ENCODE measurements at places on chromosomes 12 and 14.

GRCh38 chr14:68060198-68060597 lies 240.6 kb downstream of the RAD51B start:
- no peak for DNase-seq

DNA sequence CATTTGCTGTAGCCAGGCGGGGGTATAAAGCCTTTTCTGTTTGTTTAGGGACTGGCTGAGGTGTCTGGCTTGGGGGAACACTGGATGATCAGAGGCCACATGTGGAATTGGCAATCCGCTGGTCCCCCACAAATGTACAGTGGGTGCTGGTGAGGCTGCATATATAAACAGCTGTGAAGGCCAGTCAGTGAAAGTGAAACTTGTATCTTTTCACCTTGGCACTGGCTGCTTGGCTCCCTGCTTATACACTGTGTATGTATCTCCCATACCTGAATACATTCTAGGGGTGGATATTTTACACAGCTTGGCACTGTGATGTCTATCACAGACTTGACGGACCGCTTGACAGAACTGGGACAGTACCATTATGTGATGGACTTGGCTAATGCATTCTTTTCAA lies 246.8 kb upstream of the AVPR1A start:
- DNase-seq: no peak

- no peak for DNase-seq
Observed at GRCh38 chr12:109951751-109952150, 44.4 kb downstream of the GIT2 start.

DNA sequence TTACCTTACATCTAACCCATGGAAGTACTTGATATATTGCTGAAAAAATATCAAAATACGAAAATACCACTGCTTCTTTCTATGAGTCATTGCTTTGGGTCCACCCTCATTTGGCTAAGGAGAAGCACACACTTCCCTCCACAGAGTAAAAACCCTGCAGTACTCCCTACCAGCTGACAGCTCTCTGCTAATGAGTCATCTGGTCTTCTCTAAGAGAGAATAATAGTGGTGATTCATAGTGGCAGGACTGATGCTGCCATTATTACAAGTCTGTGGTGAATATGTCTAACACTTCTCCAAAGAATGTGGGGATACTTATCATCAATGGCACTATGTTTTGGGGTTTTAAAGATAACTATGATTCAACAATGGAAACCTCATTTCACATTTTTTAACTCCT lies 90.7 kb downstream of the PPFIA2 start:
- no peak for DNase-seq

- no peak for DNase-seq
Observed at GRCh38 chr12:14928931-14929330, 9.4 kb downstream of the ERP27 start.

DNA sequence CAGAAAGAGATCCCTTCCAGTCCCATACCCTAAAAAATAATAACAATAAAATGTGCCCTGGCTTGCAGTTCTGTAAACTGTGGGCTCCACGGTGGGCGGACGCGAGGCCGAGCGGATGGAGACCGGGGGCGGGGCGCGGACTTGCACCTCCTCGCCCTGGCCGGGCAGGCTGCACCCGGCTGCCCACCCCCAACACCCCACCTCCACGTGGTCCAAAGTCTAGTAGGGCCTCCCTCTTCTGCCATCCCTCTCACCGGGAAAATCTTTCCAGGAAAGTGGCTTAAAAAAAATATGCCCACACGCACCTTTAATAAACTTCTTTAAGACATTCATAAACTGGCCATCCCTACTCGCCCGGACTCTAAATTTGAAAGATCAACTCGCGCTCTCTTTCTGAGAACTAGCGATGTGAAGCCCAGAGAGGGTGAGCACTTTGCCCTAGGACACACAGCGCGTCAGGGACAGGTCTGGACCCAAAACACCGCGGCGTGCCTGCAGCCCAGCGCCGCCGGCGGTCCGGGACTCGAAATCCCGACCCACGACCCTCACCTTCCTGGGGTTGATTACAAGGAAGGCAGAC lies 1.9 kb upstream of the BCL11B start:
- no peak for DNase-seq

DNA sequence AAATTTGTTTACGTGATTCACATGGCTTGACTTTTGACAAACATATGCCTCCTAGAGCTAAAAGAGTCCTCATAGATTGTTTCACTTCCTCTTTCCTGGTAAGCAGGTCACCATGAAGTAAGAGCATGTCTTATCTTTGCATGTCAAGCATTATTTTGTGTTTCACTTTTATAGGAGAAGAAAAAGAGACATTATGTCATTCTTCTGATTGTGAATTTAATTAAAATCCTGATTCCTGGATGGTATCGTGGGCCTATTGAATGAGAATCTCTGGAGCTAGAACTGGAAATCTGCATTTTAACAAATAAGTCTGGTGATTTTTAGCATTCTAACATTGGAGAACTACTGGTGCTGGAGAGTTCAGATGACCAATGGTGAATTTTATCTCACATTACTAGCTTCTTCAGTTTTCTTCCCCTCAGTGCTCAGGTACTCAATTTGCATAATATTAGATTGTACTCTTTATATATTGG lies 218.6 kb upstream of the ATP2B1 start:
- DNase-seq: no peak

- DNase-seq: no peak
Observed at GRCh38 chr14:101457301-101457935, 103.9 kb upstream of the DIO3 start.

GRCh38 chr12:79448816-79449215 lies 241.9 kb downstream of the PAWR start:
- DNase-seq: no peak

DNA sequence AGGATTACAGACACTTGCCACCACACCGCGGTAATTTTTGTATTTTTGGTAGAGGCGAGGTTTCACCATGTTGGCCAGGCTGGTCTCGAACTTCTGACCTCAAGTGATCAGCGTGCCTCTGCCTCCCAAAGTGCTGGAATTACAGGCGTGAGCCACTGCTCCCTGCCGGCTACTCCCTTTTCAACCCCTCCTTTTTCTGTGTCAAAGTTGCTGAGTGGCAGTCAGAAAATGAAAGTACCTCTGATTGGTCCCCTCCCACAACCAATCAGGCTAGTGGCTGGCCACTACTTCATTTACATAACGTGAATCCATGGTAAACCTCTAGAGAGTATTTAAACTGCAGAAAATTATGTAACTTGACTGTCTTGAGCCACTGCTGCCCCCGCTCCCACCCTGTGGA lies 5.9 kb downstream of the RESF1 start:
- no peak for DNase-seq

GRCh38 chr12:53159195-53159839 lies 21.2 kb upstream of the ZNF740 start:
- DNase-seq: peak; percentile 87

DNA sequence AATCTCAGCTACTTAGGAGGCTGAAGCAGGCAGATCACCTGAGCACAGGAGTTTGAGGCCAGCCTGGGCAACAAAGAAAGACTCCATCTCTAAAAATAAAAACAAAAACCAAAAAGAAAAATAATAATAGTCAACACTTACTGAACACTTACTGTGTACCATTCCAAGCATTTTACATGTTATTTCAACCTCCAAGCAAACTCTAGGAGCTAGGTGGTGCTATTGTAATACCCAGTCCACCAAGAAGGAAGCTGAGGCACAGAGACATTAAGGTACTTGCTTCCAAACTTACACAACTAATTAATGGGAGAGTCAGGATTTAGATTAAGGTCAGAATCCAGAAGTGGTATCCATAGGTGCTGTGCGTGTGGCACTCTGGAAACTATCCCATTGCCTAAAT lies 13.7 kb upstream of the OR6J1 start:
- no peak for DNase-seq

DNA sequence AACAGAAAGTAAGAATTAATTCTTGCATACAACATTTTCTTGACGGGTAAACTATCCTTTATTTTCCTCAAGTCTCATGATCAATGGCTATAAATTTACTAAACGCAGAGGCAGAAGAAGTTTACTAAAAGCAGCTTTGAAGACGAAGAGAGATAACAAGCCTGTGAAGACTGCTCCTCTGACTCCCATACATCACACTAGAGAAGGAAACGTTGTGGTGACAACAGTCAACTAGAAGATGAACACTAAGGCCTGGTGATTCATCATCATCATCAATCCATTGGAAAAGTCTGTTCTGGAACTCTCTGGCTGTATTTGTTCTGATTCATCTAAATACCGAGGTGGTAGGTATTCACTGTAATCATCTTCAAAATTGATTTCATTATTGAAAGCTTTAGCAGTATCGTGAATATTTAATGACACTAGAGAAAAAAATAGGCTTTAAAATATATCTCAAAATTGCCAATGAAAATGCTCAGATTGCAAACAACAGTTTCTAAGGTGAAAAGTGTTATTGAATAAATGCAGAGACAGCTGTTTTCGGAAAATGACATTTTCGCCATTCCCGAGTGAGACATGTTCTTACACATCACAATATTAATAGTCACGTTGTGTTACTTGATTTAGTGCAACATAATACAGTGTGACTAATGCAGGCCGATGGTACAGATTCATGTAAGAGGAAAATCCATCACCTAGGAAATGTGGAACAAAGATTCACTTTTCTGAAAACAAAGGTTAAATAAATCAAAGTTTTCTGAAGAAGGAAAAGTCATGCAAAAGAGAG lies 260.5 kb downstream of the C12orf50 start:
- no peak for DNase-seq

GRCh38 chr12:49068879-49069506 lies 786 bp downstream of the RHEBL1 start:
- DNase-seq: no peak

DNA sequence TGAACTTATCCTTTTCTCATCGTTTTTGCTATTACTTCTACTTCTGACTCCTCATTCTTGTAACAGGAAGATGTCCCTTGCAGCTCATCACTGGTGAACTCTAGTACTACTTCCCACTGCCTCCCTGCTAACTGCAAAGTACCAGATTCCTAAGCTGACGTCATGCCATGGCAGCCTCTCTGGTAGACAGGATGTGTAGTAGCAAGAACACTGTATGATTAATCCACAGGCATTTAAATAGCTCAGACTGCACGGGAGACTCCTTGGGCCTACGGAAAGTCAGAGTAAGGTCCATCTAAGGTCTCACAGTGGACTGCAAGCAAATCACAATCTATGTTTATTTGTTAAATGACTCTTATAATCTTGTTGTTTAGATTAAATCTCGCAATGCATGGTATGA lies 43.5 kb downstream of the DNAI7 start:
- no peak for DNase-seq

GRCh38 chr14:100472094-100472455 lies 115.1 kb downstream of the BEGAIN start:
- DNase-seq: no peak

DNA sequence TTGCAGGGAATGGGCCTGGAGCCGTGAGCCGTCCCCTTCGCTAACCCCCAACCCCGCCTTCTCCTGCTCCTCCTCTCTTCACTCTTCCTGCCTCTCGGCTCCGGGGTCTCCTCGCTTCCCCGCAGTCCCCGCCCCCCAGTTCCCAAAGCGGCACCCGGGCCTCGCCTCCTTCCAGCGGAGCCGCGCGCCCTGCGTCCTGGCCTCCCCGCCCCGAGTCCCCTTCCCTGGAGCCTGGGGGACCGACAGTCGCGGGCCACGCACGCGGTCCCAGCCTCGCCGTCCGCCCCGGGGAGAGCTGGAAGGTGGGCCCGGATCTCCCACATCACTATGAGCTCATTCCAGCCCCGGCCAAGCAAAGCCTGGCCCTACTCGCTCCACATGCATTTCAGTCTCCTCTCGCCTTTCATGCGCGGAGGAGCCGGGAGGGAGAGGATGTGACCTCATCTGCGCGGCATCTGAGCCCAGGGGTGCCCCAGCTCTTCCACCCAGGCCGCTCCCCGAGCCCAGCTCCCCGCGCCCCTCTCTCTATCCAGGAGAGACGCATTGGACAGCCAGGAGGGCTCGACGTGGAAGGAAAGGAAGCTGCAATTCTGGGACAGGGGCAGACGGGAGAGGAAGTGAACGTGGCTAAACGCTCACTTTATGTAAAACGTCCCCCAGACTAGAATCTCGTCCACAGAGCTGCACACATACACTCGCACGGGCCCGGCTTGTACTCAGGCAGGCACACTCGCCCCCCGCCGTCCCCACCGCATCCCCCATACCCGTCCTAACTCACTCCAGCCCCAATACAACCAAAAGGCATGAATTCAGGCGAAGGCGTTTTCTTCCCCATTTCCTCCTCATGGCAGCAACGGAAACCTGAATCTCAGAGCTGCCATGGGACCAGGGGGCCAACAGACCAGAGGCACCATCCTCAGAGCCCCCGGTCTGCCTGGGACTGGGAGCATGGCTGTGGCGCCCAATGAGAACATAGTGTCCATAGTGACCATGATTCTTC lies 108.7 kb upstream of the CCND2 start:
- DNase-seq: peak; percentile 32

GRCh38 chr12:93922583-93923006 lies 225.8 kb upstream of the PLXNC1 start:
- DNase-seq: no peak

GRCh38 chr14:69398818-69399210 lies 322 bp downstream of the SLC39A9 start:
- DNase-seq: no peak

DNA sequence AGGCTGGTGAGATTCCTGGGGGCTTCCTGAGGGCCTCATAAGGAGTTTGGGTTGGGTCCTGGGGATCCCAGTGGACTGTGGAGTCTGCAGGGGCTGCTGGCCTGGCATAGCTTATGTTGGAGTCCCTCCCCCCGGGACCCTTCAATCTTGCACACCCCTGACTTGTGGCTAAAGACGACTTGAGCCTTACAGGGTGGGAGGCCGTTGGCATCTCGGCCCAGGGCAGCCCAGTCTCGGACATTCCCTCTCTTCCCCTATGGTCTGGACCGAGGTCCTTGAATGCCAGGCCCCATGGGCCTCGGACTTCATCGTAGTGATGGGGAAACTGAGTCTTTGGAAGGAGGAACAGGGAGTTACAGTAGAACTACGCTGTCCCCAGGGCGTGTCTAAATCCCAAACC lies 12.5 kb downstream of the RTL1 start:
- DNase-seq: no peak

DNA sequence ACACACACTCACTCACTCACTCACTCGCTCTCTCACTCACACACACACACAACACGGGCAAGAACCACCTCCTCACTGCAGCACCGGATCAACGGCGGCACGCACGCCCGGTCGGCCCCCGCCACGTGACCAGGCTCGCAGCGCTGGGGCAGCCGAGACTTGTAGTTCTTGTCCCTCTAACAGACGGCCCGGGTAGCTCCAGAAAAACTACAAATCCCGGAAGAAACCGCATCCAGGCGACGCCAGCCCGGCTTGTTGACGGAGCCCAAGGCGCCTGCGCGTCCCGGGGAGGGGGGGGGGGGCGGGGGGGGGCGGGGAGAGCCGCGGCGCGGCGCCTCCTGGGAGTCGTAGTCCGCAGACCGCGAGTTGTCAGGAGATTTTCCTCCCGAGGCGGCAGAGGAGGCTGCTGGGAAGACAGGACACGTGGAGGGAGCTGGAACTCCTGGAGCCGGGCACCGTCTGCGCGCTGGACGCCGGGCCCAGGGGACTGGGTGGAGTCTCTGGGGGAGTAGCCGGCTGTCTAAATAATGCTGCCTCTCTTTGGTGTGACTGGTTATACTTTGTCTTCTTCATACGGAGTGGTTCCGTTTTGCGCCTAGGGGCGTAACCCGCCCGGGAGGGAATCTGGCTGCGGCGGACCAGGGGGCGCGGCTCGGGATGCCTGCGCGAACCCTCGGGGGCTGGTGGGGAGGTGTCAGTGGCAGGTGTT lies at the start of gene MAX:
TSS of gene MAX (minus strand) at position 77 of the 709 bp plus-strand sequence. CDS start 178 bp downstream, outside the sequence.
- DNase-seq: peak; percentile 97
